Thoracic aorta endothelial cell (primary cell): ENCODE measurements at places on chromosomes 3 and 15. TPM values are rescaled to one million over a fixed set of nuclear protein-coding genes. Genes with fewer than 3 reads are reported as not detected.

The APPL1 gene
- 54.5 and 70.9 TPM in 2 replicates for total RNA-seq

The KLF15 gene
- 1.2 and 1.8 TPM in 2 replicates for total RNA-seq

The EFHB gene
- total RNA-seq: 0.27 TPM in 1 of 2 replicates, not detected in the other

The CHRD gene
- total RNA-seq: 0.07 and 0.13 TPM in 2 replicates

The CPNE4 gene
- not detected in 2 replicates for total RNA-seq

The ARHGAP31 gene
- 75.4 and 89.5 TPM in 2 replicates for total RNA-seq

The CHMP2B gene
- 32.2 and 45.4 TPM in 2 replicates for total RNA-seq

The ADGRG7 gene
- total RNA-seq: not detected in 2 replicates

The GATM gene
- total RNA-seq: 0.66 and 1.3 TPM in 2 replicates
